BJ (cell line): ENCODE measurements at places on chromosomes 3 and 15. TPM values are rescaled to one million over a fixed set of nuclear protein-coding genes. Genes with fewer than 3 reads are reported as not detected.

The SOX2 gene
- polyA plus RNA-seq = not detected in 2 replicates

The MRPL46 gene
- polyA plus RNA-seq = 18.4 and 22.1 TPM in 2 replicates

The TEX55 gene
- polyA plus RNA-seq = not detected in 2 replicates

The ITIH1 gene
- polyA plus RNA-seq = not detected in 2 replicates

The STAB1 gene
- polyA plus RNA-seq = 0.01 and 0.05 TPM in 2 replicates

The RETNLB gene
- polyA plus RNA-seq = not detected in 2 replicates

The HIGD1A gene
- 51.1 and 144 TPM in 2 replicates for polyA plus RNA-seq

The XCR1 gene
- polyA plus RNA-seq = not detected in 2 replicates

The GCNT3 gene
- polyA plus RNA-seq = not detected in 2 replicates

The GABRB3 gene
- polyA plus RNA-seq = 2.3 and 2.6 TPM in 2 replicates

The LMOD3 gene
- polyA plus RNA-seq = not detected in 2 replicates

The PRKCI gene
- 15.1 and 33.5 TPM in 2 replicates for polyA plus RNA-seq

The SLC22A14 gene
- 0.15 and 0.33 TPM in 2 replicates for polyA plus RNA-seq

The ERC2 gene
- 0.07 and 0.40 TPM in 2 replicates for polyA plus RNA-seq

The TMEM207 gene
- polyA plus RNA-seq = not detected in 2 replicates

The GATM gene
- 0.10 and 0.17 TPM in 2 replicates for polyA plus RNA-seq

The CAND2 gene
- polyA plus RNA-seq = 1.3 and 2.3 TPM in 2 replicates

The ROBO1 gene
- 33.9 and 49.7 TPM in 2 replicates for polyA plus RNA-seq

The SEMA3B gene
- polyA plus RNA-seq = 32.7 and 59.0 TPM in 2 replicates

The MPI gene
- 73.9 and 105 TPM in 2 replicates for polyA plus RNA-seq

The PTH1R gene
- polyA plus RNA-seq = 1.3 and 2.1 TPM in 2 replicates

The ZNF619 gene
- polyA plus RNA-seq = 3.0 and 4.3 TPM in 2 replicates

The ESYT3 gene
- 0.09 TPM in 2 replicates for polyA plus RNA-seq

The IL16 gene
- polyA plus RNA-seq = 0.01 and 0.06 TPM in 2 replicates

The CHRM5 gene
- 0.04 and 0.09 TPM in 2 replicates for polyA plus RNA-seq

The CLDN16 gene
- not detected in 2 replicates for polyA plus RNA-seq

The ZNF662 gene
- polyA plus RNA-seq = 1.2 and 2.1 TPM in 2 replicates

The MYO5A gene
- 38.3 and 39.6 TPM in 2 replicates for polyA plus RNA-seq

The CTXN2 gene
- polyA plus RNA-seq = not detected in 2 replicates
